ENCODE measurements at places on chromosomes 13 and 19.

GRCh38 chr13:91639330-91639729 is 240.9 kb downstream of the GPC5 start:
- no peak for DNase-seq

DNA sequence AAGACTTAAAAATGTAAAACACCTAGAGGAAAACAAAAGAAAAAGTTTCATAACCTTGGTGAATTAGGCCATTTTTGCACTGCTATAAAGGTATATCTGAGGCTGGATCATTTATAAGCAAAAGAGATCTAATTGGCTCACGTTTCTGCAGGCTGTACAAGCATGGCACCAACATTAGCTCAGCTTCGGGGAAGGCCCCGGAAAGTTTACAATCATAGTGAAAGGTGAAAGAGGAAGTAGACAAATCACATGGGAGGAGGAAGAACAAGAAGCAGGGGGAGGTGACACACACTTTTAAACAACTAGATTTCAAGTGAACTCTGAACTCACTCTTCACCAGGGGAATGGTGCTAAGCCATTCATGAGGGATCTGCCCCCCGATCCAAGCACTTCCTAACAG is 1358.5 kb upstream of the PCDH9 start:
- DNase-seq = no peak

DNA sequence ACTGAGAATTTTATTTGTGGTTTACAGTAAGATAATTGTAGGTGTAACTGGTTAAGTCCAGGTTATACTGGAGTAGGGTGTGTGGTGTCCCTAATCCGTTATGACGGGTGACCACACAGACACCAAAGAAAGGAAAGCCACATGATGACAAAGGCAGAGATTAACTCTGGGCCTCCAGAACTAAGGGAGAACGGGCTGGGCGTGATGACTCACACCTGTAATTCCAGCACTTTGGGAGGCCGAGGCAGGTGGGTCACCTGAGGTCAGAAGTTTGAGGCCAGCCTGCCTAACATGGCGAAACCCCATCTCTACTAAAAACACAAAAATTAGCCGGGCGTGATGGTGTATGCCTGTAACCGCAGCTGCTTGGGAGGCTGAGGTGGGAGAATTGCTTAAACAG is 10.2 kb upstream of the FUT2 start:
- no peak for DNase-seq

GRCh38 chr13:52002361-52002760 is 8.9 kb downstream of the ATP7B start:
- DNase-seq = no peak

DNA sequence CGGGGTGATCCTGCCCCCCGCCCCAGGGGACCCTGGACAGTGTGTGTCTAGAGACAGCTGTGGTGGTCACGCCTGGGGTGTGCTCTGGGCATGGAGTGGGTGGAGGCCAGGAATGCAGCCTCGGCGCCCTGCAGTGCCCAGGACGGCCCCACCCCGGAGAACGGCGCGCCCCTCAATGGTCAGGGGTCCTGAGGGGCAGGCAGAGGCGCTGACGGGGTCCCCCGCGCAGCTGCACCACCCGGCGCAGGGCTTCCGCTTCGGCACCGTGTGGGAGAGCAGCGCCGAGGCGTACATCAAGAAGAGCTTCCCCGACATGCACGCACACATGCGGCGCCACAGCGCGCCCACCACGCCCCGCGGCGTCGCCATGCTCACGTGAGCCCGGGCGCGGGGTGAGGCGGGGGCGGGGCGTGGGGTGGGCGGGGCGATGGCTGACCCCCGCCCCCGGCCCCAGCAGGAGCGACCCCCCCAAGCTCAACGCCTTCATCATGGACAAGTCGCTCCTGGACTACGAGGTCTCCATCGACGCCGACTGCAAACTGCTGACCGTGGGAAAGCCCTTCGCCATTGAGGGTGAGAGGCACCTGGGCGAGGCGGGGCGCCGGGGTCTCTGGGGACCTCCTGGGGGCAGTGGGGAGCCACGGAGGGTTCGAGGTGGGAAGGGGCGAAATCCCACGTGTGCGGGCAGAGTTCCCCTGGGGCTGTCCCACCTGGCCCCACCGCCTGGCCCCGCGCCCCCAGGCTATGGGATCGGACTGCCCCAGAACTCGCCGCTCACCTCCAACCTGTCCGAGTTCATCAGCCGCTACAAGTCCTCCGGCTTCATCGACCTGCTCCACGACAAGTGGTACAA is 7.4 kb downstream of the GRIN3B start:
- DNase-seq = no peak

DNA sequence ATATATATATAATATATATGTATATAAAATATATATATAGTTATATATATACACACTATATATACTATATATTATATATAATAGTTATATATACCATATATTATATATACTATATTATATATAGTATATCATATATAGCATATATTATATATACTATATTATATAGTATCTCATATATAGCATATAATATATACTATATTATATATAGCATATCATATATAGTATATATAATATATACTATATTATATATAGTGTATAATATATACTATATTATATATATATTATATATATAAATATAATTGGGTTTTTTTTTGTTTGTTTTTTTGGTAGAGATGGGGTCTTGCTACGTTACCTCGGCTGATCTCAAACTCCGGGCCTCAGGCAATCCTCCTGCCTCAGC is 11.6 kb upstream of the HNRNPL start:
- no peak for DNase-seq

- no peak for DNase-seq
These were observed 88.7 kb upstream of the TNFSF11 start for GRCh38 chr13:42485272-42485671.

GRCh38 chr19:18292810-18293641 is 11.6 kb upstream of the JUND start:
- DNase-seq = peak; percentile 75

- no peak for DNase-seq
These were observed 332.2 kb downstream of the OXGR1 start for GRCh38 chr13:96662036-96662435.

DNA sequence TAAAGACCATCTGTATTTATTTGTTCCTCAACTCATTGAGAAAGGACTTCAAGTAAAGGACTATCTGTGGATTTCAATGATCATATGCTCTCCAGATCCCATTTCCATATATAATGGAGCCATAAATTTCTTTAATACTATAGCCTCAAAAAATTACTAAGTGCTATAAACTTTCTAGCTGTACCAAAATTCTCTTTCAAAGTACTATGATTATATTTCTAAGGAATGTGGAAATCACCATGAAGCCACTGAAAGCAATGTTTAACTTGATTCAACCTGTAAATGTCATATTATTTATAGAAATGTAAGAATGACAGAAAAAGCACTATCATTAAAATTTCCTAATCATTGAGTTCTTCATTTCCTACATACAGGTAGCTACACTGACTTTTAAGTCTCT is 20.7 kb downstream of the TBC1D4 start:
- DNase-seq = no peak

- DNase-seq = no peak
These were observed at the start of gene TMEM190 for GRCh38 chr19:55376241-55376933. Gene TMEM190 (plus strand): TSS chr19:55376826. CDS start chr19:55376854, 28 bp downstream.

DNA sequence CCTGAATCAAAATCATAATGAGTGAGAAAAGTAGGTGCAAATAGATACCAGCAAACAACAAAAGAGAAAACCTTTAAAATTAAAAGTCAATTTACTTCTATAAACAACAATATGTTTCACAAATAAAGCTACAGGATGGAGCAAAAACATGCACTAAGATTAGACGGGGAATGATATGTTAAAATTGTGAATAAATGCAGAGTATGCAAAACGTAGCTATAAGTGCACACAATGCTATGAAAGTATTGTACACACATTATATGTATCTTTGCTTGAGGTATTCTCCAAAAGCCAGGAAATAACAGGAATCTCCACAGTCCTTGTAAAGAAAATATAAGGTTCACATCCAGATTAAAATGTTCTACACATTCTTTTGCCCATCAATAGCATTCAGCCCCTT is 523.9 kb downstream of the EFNB2 start:
- DNase-seq = no peak

- no peak for DNase-seq
These were observed 110.7 kb upstream of the ZNF507 start for GRCh38 chr19:32234663-32235217.

GRCh38 chr13:99997702-99998214 is 16.2 kb downstream of the ZIC2 start:
- no peak for DNase-seq

- peak; percentile 74 for DNase-seq
These were observed 47.6 kb downstream of the PTPRS start for GRCh38 chr19:5292822-5293611.

DNA sequence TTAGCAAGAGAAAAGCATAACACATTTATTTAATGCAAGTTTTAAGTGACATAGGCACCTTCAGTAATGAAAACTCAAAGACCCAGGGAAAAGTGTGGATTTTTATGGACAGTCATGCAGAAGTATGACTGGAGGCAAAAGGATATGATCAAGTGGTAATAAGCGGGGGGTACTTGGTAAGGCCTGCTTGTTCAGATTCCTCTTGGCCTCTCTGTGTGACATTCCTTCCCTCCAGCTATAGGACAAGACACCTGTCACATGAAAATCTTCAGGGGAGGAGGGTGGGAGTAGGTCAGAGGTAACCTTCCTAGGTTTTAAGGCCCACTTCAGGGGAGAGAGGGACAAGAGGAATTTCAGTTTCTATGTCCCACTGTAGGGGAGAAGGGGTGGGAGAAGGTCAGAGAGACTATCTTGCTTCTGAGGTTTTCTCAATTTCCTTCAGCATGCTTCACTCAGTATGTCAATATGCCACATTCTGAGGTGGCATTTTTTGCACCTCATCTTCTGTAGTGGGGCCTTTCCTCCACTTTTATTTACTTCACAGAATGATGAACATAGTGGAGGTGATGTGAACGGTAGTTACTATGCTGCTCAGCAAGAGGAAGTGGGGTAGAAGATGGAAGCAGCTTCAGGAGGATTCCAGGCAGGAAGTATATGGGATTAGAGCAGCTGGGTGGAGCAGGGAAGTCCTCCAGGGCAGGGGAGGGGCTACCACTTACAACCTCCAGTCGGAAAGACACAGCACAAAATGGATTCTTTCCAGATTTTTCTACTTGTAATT is 73.2 kb upstream of the RFC3 start:
- DNase-seq = no peak

DNA sequence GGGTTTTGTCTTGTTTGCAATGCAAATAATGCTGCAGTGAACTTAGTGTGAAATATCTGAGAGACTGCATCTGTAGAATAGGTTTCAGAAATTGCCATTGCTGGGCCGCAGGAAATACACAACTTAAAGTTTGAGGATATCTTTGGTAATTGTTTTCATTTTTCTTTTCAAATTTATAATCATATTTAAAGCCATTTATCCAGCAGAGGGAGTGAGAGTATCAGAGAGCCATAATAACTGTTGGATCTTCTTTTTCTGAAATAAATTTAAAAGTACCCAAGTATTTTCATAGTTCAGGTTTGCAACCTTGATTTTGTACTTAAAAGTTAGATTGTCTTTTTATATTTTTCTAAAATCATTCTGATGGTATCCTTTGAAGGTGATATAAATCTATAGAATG is 99.4 kb downstream of the ZMYM2 start:
- DNase-seq = no peak

- DNase-seq = no peak
These were observed 49.3 kb downstream of the VAV1 start for GRCh38 chr19:6821639-6822310.

- no peak for DNase-seq
These were observed 855 bp upstream of the CARS2 start for GRCh38 chr13:110706570-110707372.

- DNase-seq = no peak
These were observed 430.4 kb downstream of the IRS2 start for GRCh38 chr13:109355875-109356434.

DNA sequence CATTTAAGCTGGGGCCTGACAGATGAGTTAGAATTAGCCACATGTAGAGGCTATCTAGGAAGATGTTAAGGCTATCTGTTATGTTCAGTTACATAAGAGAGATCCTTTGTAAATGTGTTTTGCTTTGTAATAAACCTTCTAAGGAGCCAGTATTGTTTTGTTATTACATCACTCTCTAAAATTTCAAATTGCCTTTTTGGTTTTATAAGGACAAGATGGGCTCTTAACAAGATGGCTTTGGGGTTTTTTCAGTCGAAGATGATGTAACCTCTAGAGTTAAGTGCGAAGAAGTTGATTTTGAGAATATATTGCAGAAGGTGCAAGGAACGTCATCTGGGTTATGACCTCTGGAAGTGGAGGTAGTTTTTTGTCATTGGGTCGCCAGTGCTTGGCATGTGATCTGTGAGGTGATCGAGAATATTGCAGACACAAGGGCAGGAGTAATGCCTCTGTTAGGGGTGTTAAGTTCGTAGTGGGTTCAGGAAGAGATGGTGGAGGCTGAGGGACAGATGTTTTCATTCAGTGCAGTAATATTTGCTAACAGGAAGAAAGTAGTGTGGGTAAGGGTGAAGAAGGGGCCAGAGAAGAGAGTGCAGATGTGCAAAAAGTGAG is 12.7 kb downstream of the LSM14A start:
- DNase-seq = no peak

DNA sequence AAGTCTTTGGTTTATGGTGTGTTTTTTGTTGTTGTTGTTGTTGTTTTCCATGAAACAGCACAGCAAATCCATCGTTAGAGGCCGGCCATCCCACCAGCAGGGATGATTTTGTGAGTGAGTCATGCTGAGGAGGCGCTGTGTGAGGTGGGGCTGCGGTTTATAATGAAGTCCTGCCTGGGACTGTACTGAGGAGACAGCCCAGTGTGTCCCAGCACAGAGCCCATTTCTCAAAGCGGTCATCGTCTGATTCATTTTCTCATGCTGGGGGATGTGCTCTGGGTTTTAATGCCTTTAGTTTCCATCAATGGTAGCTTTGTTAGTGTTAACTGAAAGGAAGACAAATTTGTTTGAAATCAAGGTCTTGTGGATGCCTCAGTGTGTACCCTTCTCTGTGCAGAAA is 129.3 kb upstream of the SERP2 start:
- peak; percentile 5 for DNase-seq

DNA sequence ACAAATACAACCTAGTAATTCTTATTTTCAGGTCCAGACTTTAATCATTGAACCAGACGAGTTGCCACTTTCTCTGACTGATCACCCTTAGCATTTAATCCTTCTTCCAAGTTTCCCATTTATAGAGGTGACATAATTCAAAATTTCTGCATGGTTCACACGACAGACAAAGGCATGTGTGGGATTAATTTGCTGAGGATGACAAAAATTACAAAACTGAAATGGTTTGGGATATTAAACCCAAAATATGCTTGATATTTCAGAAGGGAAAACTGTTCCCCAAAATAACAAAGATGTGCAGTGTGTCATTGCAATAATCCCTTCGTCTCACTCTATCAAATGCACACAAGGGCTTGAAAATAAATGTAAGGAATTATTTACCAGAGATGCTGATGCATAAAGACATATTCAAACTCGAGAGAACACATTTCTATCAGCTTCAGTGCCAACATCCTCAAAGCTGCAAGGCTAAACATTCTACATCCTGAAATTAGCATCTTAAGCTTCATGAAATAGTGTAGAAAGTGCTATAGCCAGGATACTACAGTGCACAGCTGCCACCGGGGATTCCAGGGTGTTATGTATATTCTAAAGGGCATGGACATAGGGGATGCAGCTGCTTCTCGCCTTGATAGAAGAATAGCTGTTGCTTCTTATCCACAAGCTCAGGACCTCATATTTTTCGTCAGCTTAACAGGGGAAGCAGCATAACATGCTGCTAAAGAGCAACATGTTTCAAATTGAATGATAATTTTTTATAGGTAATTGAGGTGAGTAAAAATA is 198.7 kb upstream of the SLITRK1 start:
- DNase-seq = no peak
